ENCODE measurements at places on chromosomes 12 and 14.

- no peak for DNase-seq
Measured at GRCh38 chr12:66036317-66036716, 94.2 kb downstream of the LLPH start.

DNA sequence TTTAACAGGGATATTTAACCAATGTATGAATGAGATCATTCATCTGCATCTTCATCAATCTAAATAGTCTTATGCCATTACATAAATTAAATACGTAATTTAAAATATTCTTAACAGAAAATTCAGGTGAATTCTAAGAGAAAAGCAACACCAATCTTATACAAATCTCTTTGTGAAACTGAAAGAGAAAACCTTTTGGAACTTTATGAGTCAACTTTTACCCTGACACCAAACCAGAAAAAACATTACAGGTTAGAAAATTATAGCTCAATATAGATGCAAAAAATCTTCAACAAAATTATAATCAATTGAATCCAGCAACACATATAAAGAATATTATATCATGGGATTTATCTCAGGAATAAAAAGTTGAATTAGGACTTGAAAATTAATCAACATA is 3.4 kb downstream of the GLIPR1L1 start:
- no peak for DNase-seq

DNA sequence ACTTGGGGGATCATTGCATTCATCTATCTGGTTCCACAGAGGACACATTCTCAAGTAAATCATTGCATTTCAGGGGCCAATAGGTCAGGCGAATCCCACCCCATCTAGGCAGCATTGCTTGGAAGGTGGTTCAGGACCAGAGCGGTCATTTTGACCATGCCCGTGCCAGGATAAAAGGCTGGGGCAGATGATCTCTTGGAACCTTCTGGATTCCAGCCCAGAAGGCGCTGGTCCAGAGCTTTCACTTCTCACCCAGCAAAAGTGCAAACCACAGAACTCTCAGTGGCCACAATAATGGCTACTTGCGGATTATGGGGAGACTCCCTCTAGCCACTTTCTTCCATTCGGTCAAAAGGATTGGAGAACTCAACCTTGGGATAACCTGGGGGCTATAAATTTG is 595 bp upstream of the KRT85 start:
- DNase-seq, result no peak

- no peak for DNase-seq
Measured at GRCh38 chr12:96248136-96248931, 54.2 kb downstream of the ELK3 start.

GRCh38 chr12:5588591-5588990 is 156.7 kb downstream of the NTF3 start:
- DNase-seq, result no peak

- peak; percentile 58 for DNase-seq
Measured at GRCh38 chr12:89862511-89863445, 154.1 kb upstream of the ATP2B1 start.
